T1000 (cell line): ENCODE measurements at places on chromosomes 13 and 19.

GRCh38 chr13:71877256-71877653 lies 10.3 kb upstream of the DACH1 start:
- DNase-seq = no peak

DNA sequence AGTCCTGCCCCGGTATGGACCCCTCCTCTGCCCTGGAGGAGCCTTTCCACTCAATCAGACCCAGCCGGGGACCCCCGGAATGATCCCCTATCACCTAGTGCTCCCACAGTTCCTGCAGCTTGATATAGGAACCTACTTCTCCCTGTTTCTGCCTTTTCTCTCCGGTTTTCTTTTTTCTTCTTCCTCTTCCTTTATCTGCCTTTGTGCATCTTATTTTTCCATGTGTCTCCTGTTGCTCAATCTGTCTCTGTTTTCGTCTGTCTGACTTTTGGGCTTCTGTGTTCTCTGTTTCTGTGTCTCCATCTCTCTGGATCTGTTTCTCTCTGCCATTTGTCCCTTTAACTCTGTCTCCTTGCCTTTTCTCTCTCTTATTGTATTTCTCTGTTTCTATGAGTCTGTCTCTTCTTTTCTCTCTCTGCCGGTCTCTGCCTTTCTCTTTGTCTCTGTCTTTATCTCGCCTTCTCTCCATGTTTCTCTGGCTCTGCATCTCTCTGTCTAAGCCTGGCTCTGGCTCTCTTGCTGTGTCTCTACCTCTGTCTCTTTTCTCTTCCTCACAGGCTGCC lies 10.0 kb downstream of the MEGF8 start:
- DNase-seq = no peak

DNA sequence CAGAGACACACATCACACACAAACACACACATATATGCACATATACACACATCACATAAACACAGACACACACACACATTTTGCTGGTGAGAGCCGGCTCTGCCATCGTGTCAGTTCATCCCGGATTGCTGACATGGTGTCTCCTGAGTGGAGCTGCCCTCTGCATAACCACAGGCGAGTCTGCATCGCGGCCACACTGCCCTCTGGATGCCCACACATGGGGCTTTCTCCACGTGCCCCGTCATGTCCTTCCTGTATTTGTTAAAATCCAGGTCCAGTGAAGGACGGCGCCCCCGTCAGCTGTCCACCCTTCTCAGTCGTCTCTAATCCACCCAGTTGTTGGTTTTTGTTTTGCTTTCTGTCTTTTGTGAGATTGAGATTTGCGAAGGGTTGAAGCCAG lies 52.6 kb upstream of the F7 start:
- no peak for DNase-seq

DNA sequence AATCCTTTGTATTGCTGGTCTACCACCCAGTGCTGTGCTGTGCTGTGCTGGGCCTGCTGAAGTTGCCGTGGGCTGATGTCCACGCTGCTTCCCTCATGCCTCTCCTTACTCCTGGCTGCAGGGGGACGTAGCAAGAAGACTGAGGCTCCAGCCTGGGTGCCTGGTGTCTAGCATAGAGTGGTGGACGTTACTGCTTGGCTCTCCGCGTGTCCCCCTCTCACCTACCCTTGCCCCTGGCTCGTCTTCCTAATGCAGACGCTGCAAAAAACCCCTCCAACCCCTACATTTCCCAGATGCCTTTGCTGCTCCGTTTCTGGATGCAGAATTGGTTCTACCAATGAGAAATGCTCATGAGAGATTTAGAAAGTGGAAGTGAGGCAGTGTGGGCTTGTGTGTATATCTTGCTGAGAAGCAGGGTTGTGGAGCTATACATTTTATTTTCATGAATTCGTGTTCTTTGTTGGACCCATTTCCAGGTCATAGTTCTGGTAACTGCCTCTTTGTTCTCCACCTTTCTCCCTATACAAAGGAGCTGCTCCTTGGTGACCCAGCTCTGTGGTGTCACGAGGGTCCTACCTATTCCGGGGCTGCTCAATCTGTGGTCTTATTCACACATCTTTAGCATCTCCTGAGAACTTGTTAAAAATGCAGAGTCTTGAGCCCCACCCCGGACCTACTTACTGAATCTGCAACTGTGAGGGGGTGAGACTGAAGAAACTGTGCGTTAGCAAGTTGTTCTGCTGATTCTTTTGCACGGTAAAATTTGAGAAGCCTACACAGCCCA lies 7.9 kb upstream of the DENND1C start:
- no peak for DNase-seq

DNA sequence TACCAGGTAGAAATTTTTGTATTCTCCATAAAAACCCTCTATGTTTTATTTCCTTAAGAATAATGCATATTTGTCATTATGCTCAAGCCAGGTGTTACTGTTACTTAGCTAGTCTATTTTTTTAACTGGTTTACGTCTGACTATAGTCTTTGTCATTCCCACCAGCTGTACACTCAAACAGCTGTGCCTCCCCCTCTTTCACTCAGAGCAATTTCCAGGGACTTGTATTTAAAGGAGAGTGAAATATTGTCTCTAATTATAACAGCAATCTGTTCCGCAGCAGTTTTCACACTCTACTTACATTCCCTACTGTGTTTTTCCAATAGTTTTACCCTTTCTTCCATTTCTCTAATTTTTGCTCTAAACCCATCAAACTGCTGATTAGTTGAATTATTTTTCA lies 813.6 kb upstream of the MIR17HG start:
- DNase-seq = no peak

DNA sequence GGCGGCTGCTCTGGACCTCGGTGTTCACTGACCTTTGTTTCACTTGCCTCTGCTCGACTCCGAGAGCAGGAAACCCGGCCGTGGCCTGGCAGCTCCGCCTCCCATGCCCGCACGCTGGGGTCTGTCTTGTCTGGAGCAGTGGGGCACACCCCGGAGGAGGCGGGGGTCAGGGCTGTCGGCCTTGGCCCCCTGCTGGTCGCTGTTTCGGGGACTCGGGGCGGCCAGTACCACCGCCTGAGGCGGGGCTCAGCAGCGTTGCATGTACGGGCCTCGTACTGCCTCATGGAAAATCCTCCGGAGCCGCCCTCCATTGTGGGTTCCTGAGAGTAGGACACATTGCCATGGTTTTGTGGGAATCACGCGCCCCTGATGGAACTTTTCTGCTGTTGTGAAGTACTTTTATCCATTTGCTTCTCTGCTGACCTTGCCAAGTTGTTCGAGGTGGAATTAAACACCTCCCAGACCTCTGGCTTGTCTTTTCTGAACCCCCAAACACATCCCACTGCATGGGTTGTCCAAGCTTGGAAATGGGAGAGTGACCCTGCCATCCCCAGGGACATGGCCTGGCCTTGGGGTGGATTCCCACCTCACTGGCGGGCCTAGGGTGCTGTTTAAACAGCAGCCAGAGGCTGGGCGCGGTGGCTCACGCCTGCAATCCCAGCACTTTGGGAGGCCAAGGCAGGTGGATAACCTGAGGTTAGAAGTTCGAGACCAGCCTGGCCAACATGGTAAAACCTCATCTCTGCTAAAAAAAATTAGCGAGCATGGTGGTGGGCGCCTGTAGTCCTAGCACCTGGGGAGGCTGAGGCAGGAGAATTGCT lies 5.5 kb upstream of the NDUFS7 start:
- DNase-seq = no peak

- DNase-seq = no peak
Observed at GRCh38 chr19:49151267-49152118, 3.7 kb downstream of the HRC start.

DNA sequence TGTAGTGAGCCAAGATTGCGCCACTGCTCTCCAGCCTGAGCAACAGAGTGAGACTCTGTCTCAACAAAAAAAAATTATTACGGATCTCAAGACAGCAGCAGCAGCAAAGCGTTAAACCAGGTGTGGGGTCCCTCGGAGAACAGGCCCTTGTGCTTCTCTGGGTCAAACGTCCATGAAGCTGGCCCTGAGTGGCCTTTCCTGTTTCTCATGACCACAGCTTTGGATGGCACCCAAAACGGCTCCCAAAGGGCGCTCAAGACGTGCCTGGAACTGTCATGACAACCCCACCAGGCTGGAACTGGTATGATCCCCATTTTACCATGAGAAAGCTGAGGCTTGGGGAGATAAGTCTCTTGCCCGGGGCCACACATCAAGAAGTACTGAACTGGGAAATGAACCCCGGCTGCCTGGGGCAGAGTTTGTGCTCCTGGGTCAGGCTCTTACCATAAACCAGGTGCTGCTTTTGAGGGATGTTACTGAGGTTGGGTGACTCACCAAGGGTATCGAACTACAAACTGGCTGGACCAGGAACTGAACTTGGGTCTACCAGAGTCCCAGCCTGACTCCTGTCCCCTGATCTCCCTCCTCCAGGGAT lies 11.6 kb upstream of the SAMD1 start:
- DNase-seq = no peak

DNA sequence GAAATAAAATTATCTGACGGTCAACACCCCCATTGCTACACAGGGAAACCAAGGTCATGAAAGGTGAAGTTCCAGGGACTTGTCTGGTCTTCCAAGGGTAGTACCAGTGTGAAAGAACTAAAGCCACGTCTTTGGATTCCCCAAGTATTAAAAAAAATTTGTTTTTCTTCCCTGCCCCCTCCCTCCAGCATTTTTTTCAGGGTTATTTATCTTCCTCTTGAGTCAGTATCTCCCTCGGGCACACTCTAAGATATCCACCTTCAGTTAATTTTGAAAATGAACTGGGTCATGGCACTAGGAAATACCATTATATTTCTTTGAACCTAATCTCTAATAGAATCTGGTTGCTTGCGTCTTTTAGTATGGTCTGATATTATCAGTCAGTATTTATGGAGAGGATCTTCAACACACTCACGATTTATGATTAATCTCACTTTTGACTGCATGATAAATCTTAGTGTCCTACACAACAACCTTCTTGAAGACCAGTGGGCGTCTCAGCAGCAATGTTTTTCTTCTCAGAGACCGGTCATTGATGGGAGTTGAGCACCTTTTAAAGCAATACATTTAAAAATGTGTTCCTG lies 9.1 kb downstream of the ATP8A2 start:
- no peak for DNase-seq

DNA sequence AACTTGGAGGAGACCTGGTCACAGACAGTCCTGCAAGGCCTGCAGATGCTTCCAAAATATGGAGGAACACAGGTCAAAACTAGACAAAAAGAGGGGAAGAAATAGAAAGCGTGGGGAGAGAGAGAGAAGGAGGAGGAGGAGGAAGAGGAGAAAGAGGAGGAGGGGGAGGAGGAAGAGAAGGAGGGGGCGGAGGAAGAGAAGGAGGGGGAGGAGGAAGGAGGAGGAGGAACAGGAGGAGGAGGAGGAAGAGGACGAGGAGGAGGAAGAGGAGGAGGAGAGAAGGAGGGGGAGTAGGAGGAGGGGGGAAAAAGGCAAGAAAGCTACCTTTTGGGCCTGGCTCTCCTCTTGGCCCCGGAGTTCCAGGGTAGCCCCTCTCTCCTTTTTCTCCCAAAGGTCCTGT lies 105.8 kb downstream of the COL4A1 start:
- DNase-seq = no peak

- DNase-seq = no peak
Observed at GRCh38 chr19:10295305-10295846, 5.6 kb downstream of the ICAM5 start.

DNA sequence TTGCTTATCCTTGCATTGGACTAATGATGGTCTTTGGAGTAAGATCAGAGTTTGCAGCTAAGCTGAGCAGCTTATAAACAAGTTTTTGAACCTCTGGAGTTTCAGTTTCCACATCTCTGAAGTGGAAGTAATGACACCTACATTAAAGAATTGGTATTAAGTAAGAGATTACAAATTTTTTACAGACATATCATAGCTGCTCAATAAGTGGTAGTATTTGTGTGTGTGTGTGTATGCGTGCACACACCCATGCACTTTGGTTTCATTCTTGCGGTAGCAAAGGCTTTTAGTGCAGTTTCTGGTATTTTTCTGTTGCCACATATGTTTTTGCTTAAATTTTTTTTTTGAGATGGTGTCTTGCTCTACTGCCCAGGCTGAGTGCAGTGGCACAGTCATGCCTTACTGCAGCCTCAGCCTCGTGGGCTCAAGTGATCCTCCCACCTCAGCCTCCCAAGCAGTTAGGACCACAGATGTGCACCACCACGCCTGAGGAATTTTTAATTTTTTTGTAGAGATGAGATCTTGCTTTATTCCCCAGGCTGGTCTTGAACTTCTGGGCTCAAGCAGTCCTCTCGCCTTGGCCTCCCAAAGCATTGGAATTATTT lies 4.5 kb downstream of the NAA16 start:
- no peak for DNase-seq

DNA sequence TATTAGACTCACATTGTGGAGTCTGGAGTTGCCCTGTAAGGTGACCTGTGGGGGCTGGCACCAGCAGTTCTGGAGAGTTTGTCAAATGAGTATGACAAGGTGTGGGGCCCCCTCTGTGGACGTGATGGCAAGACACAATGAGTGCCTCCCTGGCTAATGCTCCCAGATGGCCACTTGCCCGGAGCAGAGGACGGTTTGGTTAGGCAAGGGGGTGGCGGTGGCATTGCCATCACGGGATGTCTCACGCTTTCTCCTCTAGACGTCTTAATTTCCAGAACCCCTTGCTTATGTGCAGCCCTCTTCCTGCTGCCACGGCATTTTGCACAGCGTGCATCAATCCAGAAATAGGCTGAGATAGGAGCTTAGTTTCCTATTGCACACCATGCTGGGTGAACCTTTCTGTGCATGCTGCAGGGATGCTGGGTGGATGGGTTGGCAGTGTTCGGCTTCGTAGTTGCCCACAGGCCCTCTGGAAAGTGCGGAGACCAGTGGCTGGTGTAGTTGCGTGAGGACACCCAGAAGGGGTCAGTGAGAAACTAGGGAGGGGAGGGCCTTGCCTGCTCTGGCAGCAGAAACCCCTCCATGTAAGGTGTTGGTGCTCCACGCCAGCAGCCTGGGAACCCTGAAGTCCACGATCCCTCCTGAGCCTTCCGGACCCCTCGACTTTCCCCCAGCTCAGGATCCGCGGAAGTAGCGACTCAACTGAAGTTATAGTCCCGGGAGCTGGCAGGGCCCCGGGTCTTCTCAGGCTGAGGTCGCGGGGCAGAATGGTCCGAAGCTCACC lies 18.1 kb upstream of the LRP3 start:
- DNase-seq = no peak

DNA sequence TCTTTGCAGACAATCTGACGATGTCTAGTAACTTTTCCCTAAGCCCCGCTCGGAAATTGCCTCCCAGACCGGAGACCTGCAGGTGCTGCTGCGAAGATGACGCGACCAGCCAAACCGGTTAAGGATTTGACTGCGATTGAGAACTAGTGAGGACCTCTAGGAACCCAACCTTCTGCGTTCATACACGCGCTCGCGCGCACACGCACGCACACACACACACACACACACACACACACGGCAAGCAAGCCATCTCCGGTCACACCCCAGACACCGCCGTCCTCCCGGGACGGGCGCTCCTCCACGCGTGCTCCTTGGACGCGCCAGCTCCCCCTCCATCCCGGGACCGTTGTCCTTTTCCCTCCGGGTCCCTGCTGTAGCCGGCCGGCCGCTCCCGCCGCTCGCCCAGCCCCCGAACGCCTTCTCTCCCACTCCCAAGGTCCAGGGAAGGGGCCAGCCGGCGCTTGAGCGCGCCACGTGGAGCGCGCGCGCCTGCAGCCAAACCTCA lies 1.2 kb downstream of the TBC1D4 start:
- DNase-seq = no peak

- DNase-seq = no peak
Observed at GRCh38 chr13:26012995-26013394, 38.8 kb downstream of the SHISA2 start.
